Stimulated activated CD8-positive, alpha-beta memory T cell treated with anti-CD3 and anti-CD28 coated beads, Interleukin-12 subunit alpha, Interleukin-12 subunit beta, amount 100 ng/mL, for 1 hour (primary cell): ENCODE measurements at places on chromosomes 2 and 18.

DNA sequence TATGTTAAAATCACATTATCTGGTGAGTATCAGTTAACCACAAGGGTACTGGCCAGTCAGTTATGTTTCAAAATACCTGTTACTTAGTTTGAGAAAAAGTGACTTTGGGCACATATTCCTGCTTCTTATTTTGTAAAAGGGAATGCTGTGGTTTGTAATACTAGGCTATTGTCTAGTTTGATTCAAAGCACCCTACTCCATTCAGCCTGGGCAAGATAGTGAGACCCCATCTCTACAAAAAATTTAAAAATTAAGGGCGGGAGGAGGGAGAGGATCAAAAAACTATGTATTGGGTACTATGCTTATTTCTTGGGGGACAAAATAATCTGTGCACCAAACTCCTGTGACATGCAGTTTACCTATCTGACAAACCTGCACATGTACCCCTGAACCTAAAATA, 18.9 kb downstream of the MBD5 start:
- DNase-seq = no peak

- no peak for DNase-seq
Observed at GRCh38 chr2:239381709-239382134, 19.1 kb downstream of the HDAC4 start.

GRCh38 chr18:55509631-55510324, 78.2 kb downstream of the TCF4 start:
- no peak for DNase-seq

DNA sequence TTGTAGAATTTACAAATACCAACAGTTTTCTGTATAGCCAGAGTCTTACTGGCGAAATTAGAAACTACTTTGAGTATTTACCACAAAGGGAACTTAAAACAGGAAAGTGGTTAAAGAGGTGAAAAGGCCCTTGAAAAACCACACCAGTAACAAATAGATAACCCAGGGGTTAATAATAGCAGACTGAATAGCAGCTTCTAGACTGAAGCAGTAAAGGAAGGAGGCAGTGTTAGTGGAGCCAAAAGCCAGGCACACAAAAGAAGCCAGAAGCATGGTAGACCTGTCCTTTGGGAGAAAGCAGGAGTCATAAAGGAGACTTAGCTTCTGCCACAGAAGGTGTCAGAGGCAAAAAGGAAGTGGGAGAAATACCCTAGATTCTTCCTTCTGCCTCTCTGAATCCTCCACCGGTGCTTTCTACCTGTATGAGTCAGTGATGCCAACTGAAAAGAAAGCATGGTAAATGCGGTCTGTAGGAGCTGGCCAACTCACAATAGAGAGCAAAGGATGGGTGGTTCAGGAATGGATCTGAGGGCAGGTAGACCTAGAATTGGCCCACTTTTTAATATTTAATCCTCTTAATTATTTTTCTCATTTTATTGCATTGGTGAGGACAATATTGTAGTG, 97.3 kb downstream of the ARL6IP6 start:
- DNase-seq = no peak

GRCh38 chr18:28147674-28148171, 29.2 kb downstream of the CDH2 start:
- no peak for DNase-seq
